Activated CD4-positive, alpha-beta T cell treated with anti-CD3 and anti-CD28 coated beads for 24 hours (primary cell): ENCODE measurements at places on chromosomes 3 and 15.

- DNase-seq = no peak
Measured at GRCh38 chr3:185381320-185382058, 18.6 kb downstream of the MAP3K13 start.

- DNase-seq = no peak
Measured at GRCh38 chr15:25065286-25065685, 110.5 kb downstream of the SNRPN start.

DNA sequence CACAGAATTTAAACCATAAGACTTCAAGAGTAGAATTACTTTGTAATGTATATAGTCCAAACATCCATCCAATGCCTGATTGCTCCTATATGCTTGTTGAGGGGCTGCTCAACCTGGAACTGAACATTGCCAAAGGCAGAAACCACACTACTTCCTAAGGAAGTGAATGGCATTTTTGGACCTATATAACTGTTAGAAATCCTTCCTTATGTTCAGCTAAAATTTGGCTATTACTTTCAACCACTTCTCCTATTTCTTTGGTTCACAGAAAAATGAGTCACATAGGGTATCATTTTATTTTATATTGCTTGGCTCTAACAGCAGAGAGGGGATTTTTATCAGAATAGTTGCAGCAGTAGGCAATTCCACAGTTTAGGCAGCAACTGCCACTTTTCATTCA, 342.1 kb downstream of the SLC9A9 start:
- no peak for DNase-seq

- DNase-seq = no peak
Measured at GRCh38 chr3:160876643-160877042, 120.6 kb downstream of the PPM1L start.

GRCh38 chr3:134327594-134327975, 46.7 kb downstream of the AMOTL2 start:
- DNase-seq = no peak

- no peak for DNase-seq
Measured at GRCh38 chr15:66196602-66197001, 56.9 kb downstream of the MEGF11 start.

DNA sequence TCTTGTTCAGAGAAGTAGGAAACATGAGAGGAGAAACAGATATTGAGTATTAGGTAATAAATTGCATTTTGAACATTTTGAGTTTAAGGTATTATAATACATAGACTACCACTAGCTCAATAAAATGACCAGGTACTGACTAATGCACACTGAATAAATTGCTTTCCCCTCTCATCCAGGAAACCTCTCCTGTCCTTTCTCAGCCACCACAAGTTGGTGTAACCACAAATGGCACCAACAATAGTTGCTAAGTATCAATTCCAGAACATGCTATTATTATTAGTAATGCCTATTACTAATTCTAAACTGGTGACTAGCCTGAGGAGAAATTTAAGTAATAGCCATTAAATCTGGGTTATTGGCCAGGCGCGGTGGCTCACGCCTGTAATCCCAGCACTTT, 47.3 kb upstream of the XRN1 start:
- DNase-seq = no peak

GRCh38 chr3:194814878-194815357, 129.2 kb downstream of the FAM43A start:
- no peak for DNase-seq

DNA sequence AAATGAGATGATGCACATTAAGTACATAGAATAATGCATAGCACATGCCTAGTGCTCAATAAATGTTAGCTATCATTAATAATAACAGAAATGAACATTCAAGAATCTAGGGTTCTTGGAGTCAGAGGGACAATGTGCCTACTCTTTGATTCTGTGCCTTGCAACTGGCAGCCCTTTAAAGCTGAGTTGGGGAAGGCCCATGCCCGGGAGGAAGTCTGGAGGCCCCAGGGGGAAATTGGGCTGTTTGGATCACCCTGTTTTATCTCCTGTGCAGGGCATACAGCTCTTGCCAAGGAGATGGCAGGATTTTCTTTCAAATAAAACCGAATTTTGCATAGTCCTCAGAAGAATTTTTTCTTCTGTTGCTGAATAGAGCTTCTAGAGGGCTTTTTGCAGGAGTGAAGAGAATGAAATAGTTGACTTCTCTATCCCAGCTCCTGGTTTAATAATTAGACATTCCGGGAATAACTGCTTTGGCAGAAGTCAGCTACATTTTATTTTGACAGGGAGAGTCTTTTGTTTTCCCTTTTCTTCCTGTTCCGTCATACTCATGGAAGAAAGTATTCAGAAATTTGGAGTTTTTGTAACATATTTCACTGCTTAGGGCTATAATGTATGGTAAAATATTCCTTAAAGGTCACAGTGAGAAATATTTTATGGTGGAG, 18.0 kb upstream of the KCNAB1 start:
- no peak for DNase-seq

DNA sequence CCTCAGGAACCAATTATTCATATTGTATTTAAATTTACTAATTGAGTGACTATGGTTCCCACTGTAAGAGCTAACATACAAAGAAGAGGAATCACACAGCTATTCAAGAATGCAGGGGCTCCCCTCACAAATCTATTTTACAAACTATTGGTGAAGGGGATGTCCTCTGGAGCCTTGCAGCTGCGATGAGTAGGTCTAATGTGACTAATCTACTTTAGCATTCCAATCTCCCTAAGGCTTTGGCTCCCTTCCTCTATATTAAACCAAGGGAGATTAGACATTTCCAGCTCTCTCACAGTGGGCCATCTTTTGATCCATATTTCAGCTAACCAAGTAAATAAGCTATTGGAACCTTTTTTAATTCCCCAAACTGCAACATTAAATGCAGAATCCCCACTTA, 514.2 kb upstream of the BCHE start:
- no peak for DNase-seq

DNA sequence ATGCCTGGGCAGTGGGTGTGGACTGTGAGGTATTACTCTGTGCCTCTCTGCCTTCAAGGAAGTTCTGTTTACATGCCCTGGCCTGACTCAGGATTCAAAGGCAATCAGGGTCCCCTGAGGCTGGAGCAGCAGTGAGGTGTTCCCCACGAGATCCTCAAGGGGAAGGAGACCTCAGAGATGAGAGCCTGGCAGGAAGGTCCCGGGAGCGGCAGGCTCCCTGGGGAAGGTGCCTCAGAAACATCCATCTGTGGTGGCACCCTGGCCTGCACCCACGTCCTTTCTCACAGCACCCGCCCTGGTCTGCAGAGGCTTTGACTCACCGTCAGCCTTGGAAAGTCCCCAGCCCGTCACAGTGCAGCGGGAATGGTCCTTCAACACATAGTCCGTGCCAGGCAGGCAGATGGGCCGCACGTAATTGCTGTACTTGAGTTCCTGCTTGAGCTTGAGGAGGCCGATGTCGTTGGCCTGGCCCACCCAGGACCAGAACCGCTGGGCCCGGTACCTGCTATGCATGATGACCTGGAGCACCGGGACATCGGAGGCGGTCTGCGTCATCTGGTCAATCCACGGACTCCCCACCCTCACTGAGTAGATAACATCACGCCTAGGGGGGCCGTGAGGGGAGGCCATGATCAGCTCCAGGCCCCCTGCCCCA, 3.6 kb downstream of the PRSS50 start:
- DNase-seq = no peak

DNA sequence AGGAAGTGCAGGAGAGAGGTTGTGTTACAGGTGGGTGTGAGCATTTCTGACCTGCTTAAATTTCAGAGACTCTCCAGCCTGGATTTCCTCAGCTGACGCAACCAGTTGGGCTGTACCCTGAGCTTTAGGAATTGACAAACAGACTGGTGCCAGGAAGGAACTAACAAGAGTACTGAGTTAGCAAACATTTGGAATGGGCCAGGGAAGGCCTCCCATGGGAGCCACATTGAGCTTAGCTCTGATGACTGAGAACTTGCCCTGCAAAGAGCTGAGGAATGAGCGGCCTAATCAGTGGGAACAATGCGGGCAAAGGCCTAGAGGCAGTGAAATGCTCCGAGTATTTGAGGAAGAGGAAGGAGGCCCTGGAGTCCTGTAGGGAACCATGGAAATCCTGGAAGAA, 254.2 kb downstream of the FEZF2 start:
- DNase-seq = no peak

DNA sequence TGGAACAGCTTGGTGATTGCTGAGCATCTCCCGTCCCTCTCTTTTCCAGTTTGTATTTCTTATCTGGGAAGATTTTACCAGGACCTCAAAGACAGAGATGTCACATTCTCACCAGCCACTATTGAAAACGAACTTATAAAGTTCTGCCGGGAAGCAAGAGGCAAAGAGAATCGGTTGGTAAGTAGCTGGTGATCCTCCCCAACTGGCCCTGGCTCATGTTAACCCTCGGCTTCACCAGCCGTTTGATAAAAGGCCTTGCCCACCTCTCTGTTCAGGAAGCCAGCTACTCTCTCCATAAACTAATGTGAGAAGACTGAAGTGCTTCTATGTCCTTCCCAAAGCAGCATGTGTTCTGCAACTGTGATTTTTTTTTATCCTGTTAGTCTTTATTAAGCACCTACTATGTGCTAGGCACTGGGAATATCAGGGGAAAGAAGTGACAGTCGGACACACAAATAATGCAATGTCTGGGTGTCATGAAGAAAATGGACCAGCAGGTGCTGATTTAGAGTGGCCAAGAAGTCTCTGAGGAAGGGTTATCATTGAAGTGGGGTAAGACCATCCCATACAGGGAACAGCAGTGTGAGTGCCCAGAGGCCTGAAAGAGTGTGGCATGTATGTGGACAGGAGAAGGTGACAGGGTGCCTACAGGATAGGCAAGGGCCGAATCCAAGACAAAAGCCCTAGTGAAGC, 1.2 kb downstream of the MANF start:
- no peak for DNase-seq

- DNase-seq = no peak
Measured at GRCh38 chr3:29693863-29694262, 413.0 kb downstream of the RBMS3 start.

- no peak for DNase-seq
Measured at GRCh38 chr3:64645243-64645642, 42.6 kb downstream of the ADAMTS9 start.

GRCh38 chr3:130729154-130729553, 17.5 kb downstream of the PIK3R4 start:
- no peak for DNase-seq

- peak; percentile 49 for DNase-seq
Measured at GRCh38 chr3:122564155-122564912, at the start of the genes DTX3L and PARP9. Gene DTX3L (plus strand): TSS chr3:122564338. CDS start chr3:122564427, 89 bp downstream. Gene PARP9 (minus strand): TSS chr3:122564300. CDS start chr3:122559620, 4,680 bp downstream.

- no peak for DNase-seq
Measured at GRCh38 chr3:27138562-27138961, 230.6 kb downstream of the NEK10 start.

DNA sequence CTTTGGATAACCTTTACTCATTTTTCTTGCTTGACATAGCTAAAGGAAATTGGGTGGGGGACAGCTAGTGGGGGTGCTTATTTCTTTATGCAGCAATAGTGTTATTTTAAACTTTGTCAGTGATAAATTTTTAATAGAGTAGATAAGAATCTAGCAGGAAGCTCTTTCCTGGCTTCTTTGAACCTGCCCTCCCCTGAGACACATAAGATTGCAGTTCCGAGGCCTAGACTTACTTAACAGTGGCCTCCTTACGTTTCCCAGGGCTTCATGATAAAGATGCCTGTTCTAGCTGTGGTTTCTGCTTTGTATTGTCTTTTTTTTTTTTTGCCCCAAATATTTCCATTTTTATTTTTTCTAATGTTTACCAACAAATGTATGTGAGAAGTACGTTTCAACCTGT, 170.1 kb downstream of the VPS8 start:
- DNase-seq = no peak

GRCh38 chr3:45398178-45398577, 9.8 kb downstream of the LARS2 start:
- DNase-seq = no peak

DNA sequence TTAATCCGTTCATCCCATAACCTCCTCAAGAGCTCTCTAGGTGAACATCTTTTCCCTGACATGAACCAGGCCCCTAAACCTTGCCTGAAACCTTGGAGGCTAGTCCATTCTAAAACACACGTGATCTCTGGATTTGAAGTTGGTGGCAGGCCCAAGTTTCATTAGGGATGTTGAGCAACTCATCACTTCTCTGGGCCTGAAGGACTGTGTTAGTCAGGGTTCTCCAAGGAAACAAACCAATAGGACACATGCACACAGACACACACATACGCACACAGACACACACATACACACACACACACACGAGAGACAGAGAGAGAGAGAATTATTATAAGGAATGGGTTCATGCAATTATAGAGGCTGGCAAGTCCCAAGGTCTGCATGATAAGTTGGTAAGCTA, 31.9 kb downstream of the ACAN start:
- no peak for DNase-seq

DNA sequence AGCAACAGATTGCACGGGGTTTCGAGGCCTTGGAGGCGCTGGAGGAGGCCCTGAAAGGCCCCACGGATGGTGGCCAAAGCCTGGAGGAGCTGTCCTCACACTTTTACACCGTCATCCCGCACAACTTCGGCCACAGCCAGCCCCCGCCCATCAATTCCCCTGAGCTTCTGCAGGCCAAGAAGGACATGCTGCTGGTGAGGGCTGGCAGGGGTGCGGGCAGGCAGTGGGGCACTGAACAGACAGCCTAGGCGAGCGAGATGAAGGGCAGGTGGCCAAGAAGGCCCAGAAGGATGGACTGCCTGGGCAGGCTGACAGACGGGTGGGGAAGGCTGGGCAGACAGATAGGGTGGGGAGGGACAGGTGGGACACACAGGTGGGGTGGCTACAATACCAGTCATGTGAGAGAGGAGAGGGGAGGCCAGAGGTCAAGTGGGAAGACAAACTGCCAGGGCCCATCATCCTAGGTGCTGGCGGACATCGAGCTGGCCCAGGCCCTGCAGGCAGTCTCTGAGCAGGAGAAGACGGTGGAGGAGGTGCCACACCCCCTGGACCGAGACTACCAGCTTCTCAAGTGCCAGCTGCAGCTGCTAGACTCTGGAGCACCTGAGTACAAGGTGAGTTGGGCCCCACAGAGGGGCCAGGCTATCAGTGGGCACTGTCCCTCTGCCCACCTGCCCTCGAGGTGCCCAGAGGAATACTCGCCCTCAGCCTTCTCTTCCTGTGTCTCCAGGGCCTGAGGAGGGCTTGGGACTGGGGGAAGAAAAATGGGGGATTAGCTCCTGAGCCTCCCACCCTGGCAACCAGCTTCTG, 3.1 kb downstream of the PARP3 start:
- DNase-seq = no peak

DNA sequence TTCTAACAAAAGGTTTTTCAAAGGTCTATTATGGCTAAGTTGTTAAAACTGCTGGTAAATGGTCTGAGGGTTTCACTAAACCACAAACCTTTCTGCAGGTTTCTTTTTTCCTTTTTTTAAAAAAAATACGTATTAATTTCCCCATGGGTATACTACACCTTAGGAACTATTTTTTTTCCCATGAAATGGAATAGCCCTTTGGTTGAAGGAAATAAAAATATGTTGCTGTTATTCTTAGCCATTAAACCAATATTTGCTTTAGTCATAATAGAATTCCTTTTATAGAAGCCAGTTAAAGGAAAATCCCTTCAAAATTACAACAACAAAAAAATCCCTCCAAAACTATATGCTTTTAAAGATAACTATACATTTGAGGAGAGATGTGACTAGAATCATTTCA, 1303.3 kb downstream of the ROBO2 start:
- no peak for DNase-seq

DNA sequence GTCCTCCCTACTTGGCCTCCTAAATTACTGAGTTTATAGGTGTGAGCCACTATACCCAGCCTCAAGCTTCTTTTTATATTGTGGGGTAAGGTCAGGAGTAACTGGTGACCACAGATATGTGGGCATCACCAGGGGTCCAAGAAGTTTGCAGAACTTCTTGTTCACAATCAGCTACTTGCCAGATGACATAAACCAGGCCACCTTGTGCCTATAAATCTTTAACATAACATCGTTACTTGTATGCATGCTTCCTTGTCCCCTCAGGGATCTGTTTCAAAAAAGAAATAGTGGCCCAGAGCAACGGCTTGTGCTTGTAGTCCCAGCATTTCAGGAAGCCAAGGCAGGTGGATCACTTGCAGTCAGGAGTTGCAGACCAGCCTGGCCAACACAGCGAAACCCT, 115.1 kb upstream of the FAM174B start:
- DNase-seq = no peak
